ENCODE measurements at places on chromosomes 5 and 9.

DNA sequence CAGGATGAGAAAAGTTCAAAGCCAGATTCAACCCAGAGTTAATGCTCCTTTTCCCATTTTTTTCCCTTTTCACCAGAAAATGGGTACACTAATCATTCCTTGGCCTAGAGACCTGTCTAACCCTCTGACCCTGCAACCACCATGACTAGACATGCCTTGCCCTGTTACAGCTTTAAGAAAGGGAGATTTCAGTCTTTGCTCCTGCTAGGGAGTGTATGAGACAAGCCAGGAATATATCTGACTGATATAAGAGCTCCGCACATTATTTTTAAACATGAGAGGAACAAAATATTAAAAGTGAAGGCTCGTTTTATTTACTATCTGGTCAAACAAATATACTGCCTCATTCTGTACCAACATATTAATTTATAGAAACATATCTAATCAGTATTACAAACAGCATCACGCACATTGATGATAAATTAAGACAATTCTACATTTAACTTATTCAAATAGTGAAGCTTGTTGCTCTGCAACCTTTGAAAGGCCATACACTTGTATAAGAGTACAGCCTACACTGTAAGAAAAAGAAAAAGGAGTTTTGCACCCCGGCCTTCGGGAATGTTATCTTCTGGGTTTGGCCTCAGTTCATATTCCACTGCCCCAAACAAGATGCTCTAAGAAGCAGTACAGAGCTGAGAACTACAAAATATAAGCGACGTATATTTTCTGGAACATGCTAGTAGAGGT is 132.7 kb downstream of the FBXL17 start:
- DNase-seq = no peak

GRCh38 chr5:16600946-16601345 is 15.9 kb downstream of the RETREG1 start:
- no peak for DNase-seq

GRCh38 chr9:103721056-103721455 is 373.1 kb upstream of the SMC2 start:
- no peak for DNase-seq

GRCh38 chr9:82549174-82549821 is 513.6 kb downstream of the RASEF start:
- no peak for DNase-seq

GRCh38 chr9:121082075-121082474 is 7.3 kb downstream of the CNTRL start:
- no peak for DNase-seq

DNA sequence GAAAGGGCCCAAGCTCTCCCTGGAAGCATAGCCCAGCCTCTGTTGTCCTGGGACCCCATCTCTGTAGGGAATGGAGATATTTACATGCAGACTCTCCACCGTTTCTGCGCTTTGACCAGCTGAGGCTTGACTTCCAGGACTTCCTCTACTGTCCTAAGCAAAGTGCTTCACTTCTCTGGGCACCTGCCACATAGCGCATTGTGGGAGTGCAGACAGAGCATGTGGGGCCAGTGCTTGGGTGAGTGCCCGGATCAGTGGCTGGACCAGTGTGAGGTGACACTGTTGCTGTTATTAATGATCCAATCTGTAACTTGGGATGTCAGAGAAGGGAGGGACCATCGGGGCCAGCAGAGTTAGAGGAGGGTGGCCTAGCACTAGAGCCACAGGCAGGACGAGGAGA is 10.5 kb downstream of the CXCL14 start:
- DNase-seq = no peak

DNA sequence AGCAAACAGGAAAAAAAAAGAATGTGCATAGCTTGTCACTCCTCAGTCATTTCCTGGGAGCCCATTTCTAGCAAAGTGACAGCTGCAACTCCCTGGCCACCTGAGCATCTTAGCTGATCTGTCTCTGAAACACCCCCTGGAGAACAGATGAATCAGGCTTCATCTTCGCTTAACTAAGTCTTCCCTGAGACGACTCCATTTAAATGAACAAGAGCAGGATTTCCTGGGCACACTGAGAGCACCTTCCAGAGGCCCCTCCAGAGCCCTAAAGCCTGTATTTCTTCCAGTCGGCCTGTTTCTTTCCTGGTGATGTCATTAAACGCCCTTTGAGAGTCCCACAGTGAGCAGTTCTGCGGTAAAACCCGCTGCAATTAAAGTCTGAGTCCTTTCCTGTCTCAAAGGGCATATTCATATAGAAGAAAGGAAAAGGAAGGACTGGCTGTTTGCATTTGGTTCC is 13.9 kb downstream of the TGFBI start:
- DNase-seq = no peak

- no peak for DNase-seq
Observed at GRCh38 chr5:176447591-176447977, 601 bp upstream of the FAF2 start.

- DNase-seq = no peak
Observed at GRCh38 chr5:175606409-175606808, 51.5 kb upstream of the HRH2 start.

DNA sequence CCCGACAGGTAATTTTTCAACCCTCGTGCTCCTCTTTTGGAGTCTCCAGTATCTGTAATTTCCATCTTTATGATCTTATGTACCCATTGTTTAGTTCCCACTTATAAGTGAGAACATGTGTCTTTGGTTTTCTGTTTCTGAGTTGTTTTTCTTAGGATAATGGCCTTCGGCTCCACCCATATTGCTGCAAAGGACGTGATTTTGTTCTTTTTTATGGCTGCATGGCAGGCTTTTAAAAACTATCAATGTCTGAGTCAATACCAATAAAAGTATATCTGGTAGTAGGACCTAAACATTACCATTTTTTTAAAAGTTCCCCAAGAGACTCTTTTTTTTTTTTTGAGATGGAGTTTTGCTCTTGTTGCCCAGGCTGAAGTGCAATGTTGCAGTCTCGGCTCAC is 3.9 kb upstream of the SLC26A2 start:
- no peak for DNase-seq

DNA sequence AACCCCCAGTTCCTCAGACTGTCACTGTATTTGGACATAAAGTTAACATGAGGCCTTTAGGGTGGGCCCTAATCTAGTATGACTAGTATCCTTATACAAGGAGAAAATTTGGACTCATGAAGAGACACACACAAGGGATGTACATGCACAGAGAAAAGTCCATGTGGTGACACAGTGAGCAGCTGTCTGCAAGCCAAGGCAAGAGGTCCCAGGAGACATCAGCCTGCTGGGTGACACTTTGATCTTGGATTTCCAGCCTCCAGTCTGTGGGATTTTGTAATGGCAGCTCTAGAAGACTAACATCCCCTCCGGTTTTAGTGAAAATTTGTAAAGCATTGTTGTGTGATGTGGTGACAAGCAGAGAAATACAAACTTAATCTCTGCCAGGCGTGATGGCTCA is 66.1 kb downstream of the RAI14 start:
- no peak for DNase-seq

DNA sequence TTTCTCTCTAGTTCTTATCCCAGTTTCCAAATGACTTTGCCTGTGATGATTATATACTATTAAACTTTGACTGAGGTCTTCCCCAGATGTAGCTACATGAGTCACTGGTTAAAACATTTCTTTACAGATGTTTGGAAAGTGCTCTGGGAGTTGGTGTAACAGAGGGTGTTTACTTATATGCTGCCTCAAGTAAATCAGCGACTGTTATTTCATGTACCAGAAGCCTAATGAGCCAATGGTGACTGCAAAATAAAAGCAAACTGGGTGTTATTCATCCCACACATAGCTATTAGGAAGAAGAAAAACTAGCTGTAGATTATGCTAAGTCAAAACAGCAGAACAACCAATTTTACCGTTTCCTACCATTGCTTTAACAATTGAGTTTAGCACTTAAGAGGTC is 929.7 kb upstream of the SEMA6A start:
- DNase-seq = no peak

All from DMS 273 treated with DMSO at 0.1 percent for 48 hours (cell line).